ENCODE measurements at places on chromosomes 5 and 9.

DNA sequence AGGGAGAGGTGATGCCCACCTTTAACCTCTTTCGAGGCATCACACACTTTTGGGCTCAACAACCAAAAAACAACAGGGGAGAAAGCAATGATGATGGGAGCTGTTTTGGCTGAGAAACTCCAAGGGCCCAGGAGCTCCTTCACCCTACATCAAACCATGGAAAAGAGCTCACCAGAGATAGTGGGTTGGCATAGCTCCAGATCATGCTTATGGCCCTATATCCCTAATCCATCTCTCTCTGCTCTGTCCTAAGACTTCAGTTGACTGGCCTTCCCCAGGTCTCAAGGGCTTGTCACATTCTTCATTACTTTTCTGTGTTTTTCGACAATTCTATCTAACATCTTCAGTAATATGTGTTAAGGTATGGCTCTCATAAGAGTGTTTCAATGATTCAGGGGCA is 5.7 kb upstream of the CTSL start:
- DNase-seq = no peak

DNA sequence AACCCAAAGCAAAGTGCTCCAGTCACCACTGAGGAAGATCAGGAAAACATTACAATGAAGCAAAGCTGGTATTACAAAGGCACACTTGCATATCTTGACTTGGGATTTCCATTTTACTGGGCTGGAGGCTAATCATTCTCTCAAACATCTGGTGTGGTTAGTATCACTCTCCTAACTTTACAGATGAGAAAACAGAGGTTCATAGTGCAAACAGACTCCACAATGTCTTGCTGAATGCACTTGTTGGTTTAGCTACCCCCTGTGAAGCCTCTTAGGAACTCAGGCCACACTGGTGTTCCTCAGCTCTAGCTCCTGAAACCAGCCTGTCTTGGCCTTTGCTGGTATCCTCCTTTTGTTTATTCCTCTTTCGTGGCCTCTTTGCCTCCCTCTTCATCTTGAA is 29.5 kb upstream of the SMAD5 start:
- no peak for DNase-seq

DNA sequence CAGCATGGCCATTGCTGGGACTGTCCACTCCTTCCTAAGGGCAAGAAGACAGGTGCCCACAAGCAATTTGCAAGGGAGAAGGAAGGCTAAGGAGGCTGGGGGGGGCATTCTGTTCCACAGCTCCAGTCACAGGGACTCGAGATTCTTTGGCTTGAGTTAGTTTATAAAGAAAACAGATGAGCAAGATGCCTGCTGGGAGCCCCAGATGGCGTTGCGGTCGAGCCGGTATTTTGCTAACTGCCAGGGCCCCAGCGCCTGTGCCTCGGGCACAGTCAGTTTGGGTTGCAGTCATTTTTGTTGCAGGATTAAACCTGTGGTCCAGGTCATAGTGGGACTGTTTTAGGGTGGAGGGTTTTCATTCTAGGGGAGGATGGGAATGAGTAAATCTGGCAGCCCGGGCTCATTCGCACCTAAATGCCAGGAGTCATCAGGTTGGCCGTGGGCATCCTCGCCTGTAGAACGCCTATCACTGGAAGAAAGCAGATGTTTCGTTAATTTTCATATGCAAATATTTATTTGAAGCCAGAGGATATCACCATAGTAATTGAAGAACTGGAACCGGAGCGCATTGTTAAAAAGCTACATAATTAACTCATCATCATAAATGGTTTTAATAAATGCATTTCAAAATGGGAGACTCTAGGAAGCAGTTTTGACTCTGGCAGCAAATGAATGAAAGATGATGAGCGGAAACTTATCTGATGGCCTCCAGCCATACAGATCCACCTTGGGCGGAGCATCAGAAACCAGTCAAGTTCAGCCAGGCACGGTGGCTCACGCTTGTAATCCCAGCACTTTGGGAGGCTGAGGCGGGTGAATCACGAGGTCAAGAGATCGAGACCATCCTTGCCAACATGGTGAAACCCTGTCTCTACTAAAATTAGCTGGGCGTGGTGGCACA is 87.1 kb upstream of the FCN2 start:
- no peak for DNase-seq

DNA sequence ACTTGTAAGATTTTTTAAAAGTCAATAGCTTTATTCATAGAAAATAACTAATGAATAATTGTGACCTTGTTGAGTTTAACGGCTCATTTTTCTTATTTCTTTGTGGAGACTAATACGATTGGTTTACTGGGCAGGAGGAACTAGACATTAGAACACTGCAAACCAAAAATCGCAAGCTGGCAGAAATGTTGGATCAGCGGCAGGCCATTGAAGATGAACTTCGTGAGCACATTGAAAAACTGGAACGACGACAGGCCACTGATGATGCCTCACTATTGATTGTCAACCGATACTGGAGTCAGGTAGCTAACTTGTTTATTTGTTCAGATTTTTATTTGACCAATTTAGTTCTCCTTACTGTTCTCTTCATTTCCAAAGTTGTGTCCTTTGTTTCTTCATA is 6.4 kb downstream of the RNF20 start:
- DNase-seq = no peak

DNA sequence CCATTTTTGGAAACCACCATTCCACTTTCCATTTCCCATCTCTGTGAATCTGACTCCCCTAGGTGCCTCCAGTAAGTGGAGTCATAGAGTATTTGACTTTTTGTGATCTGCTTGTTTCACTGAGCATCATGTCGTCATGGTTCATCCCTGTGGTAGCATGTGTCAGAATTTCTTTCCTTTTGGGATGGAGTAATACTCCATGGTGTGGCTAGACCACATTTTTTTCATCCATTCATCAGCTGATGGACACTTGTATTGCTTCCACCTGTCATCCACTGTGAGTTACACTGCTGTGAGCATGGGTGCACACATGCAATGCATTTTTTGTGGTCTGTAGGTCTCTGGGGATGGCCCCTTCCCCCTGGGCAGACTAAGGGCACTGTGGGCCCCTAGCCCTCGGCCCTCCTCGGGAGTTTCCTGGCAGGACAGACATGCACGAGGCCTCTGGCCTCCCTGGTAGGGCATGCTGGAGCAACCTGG is 115.9 kb downstream of the GADD45G start:
- DNase-seq = no peak

GRCh38 chr5:93573354-93574351 is 7.4 kb downstream of the NR2F1-AS1 start:
- DNase-seq = no peak
